Stimulated activated CD8-positive, alpha-beta memory T cell treated with anti-CD3 and anti-CD28 coated beads, Interleukin-12 subunit alpha, Interleukin-12 subunit beta, amount 100 ng/mL, for 1 hour (primary cell): ENCODE measurements at places on chromosomes 13 and 19.

GRCh38 chr13:73335210-73335609 lies 276.4 kb downstream of the KLF5 start:
- DNase-seq: no peak

GRCh38 chr13:30465593-30466357 lies at the start of gene HMGB1:
Gene HMGB1 (minus strand): TSS chr13:30465936. CDS start chr13:30463680, 2,256 bp downstream.
- DNase-seq: peak; percentile 94

DNA sequence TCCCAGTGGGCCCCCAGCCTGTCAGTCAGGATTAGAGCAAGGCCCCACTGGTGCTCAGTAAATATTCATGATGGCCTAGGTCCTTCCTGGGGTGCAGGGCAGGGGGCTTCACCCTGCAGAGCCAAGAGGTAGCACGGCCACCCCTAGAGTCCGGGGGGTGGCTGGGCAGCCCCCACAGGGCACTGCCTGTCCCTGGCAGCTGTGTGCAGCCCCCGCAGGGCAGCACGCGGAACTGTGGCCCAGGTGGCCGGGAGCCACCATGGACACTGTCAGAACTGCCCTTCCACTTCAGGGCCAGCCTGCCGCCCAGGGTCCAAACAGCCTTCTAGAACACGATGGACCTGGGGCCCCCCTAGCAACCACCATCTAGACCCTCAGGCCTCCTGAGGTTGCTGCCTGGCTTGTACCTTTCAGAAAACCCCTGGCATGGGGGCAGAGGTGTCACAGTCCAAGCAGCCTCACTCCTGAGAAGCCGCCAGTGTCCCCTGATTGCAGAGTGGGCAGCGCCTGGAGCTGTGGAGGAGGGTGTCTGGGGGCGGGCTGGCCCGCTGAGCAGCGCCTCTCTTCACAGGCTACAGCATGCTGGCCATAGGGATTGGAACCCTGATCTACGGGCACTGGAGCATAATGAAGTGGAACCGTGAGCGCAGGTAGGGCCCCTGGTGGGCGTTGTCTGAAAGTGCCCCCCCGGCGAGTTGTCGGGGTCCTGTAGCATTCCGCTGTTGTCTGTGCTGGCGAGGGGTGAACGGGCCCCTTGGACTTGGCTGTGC lies 2.9 kb upstream of the YJEFN3 start:
- no peak for DNase-seq

DNA sequence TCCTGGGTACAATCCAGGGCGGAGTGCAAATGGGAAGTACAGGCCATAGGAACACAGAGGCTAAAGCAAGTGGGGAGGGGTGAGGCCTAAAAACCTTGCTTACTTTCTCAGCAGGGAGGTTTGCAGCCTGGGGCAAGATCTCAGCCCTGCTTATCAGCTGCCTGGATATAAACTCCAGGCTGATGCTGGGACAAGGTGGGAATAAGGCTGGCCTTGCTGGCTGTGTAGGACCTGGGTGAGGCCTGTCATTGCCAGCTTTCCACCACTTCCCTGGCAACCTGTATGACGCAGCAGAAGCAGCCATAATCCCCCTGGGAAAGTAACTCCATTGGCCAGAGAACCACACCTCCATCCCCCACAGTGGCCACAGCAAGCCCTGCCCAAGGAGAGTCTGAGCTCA lies 279.1 kb upstream of the ATXN8OS start:
- DNase-seq: no peak

GRCh38 chr13:113821847-113822246 lies 42.0 kb downstream of the GAS6 start:
- DNase-seq: no peak

- no peak for DNase-seq
These were observed 948.3 kb downstream of the SLITRK1 start for GRCh38 chr13:82934000-82934399.

DNA sequence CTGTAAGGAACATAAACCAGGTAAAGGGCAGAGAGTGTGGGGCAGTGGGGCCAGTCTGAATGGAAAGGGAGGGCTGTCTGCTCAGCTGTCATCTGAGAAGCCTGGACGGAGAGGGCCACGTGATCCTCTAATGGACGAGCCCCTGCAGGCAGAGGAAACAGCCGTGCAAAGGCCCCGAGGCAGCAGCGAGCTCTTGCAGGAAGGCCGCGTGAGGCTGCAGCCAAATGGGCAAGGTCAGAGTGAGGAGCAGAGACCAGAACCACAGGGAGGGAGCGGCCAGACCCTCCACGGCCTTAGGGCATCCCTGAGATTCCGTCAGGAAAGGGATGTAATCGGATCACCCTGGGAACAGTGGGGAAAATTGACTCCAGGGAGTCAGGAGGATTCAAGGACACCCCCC lies 4.4 kb downstream of the LILRB4 start:
- DNase-seq: no peak

- DNase-seq: no peak
These were observed 11.2 kb downstream of the CYP4F22 start for GRCh38 chr19:15519433-15519976.

DNA sequence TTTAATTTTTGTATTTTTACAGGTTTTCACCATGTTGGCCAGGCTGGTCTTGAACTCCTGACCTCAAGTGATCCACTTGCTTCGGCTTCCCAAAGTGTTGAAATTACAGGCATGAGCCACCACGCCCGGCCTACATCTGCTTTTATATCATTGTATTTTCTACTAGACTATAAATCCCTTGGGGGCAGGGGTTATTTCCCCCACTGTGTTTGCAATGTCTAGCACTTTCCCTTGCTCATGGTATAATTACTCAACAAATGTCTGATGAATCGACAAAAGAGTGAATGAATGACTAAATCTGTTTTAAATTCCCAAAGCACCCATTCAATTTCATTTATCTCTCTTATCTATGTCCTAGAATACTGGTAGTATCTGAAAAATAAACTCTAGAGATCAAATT lies 244.5 kb upstream of the CSNK1A1L start:
- DNase-seq: no peak

- DNase-seq: no peak
These were observed 586 bp downstream of the MRI1 start for GRCh38 chr19:13764821-13765394.

- DNase-seq: no peak
These were observed 44.8 kb downstream of the SIPA1L3 start for GRCh38 chr19:37951816-37952210.

DNA sequence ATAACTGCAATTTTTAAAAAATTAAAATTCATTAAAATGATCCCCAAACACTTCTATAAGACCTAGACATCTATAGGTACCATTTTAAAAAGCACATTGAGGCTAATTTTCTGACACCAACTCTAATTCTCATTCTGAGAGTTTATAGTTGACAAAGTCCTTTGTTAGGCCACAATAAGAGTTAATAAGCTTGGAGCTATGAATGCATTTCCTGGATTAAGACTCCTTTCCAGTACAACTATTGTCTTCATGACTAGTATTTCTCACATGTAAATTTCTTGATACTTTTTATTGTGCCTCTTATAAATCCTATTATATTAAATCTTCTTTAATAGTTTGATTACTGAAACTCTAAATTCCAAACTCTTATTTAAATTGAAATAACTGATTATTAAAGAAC lies 340.8 kb downstream of the KLF12 start:
- no peak for DNase-seq

DNA sequence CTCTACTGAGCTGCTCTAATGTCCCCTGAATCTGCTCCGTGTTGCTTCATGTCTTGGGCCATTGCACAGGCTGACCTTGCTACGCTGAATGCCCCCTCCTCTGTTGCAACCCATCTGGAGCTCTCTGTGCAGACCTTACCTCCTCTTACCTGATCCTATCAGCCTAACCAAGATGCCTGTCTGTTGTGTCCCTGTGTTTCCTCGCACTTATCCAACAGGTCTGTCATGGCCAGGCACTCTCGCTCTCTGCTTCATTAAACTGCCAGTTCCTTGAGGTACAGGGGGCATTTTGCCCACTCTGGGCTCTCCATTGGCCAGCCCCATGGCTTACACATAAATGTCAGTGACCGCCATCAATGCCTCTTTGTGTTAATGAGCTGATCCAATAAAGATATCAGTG lies 277.7 kb upstream of the TSHZ3 start:
- no peak for DNase-seq

DNA sequence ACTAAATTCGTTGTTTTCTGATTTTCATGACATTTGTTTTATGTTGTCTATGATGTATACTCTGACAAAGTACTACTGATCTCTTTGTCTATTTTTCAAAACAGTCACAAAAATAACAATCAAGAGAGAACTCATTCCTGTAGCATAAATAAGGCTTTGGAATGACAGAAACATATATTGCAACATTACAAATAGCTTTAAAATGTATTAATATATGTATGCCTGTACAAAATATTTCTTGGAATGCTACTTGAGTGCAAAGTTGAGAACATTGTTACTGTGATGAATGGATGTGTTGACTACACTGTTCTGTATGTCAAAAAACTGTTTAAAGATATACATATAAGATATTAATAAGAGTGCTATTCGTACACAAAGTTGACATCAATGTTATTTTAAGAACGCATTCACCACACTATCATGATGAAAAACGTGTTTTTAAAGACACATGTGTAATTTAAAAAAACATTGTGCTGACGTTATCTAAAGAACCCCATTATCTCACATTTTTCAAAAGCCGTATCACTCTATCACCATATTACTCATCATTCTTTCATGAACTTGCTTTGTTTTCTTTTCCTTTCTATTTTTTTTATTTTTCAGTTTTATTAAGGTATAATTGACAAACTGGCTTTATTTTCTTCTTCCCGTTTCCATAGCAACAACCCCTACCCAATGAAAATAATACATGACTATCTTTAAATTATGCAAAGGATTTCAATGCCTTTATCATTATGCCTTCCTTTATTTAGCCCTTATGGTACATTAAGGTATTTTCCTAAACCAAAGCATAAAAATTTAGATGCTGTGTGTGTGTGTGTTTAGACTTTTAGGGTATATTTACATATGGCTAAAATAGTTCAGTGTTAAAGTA lies 918.8 kb downstream of the SLITRK1 start:
- no peak for DNase-seq

DNA sequence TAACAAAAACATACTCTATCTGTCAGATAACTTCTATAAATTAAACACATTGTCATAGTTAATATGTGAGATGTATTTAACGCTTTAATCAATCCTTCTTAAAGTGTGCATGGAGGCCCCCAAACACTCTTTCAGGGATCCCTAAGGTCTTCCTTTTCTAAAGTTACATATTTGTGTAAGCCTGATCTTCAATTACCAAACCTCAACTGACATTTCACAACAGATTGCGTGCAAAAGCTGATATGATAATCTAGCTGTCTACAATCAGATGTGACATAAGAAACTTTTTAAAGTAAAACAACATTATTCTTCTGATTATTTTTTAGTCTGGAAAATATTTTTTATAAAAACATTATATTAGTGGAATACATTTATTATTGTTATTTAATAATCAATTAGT lies 1850.4 kb downstream of the OLFM4 start:
- DNase-seq: no peak

DNA sequence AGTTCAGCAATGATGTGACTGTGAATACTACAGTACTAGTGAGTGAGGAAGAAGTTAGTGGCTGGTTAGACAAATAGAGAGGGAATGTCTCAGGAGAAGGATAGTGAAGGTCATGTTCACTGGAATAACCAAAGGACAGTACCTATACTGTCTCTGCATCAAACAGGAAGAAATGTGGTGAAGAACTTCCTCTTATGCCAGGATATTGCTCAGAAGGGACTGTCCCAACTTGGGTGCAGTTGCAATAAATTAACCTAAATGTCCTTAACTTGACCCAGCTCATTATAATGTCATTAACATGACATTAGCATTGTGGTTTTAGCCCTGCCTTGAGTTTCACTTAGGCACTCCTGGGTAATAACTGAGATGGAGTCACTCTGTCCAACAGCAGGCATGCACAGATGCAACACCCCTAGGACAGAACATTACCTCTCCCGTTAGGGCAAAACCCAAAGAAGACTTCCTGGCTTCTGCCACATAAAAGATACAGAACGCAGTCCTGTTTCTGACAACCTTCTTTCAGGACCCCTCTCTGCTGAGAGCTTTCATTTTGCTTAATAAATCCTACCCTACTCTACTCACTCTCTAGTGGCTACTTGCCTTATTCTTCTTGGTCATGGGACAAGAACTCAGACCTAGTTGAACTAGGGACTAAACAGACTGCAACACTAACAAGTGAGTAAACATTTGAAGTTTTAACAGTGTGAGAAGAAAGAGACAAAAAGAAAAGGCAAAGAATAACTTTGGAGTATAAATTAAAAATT lies 1591.6 kb upstream of the MIR17HG start:
- DNase-seq: no peak

- no peak for DNase-seq
These were observed 17.7 kb upstream of the CSNK1G2 start for GRCh38 chr19:1923319-1923718.

DNA sequence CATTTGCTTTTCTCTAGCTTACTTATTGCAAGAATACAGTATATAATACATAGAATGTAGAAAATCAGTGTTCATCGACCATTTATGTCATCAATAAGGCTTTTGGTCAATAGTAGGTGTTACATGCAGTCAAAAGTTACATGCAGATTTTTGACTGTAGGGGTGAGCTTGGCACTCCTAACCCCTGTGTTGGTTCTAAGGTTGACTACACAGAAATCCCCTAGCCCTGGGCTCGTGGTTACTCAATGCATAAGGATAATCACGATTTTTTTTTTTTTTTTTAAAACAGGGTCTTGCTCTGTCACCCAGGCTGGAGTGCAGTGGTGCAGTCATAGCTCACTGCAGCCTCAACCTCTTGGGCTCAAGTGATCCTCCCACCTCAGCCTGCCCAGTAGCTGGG lies 4.0 kb upstream of the NWD1 start:
- DNase-seq: no peak

DNA sequence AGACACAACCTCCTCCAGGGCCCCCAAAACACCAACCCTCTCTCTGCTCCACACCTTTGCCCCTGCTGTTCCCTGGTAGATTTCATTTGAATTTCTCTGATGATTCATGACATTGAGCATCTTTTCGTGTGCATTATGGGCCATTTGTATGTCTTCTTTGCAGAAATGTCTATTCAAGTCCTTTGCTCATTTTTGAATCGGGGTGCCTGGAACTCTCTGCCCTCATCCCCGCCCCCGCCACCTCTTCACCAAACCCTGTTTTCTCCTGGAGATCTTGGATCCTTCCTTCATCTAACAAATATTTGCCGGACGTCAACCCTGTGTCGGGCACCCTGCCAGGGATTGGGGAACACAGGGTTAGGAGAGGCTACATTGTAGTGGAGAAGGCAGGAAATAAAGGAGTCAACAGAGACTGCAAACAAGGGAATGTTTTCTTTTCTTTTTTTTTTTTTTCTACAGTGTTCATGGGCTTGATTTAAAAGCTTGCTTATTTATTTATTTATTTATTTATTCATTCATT lies 25.5 kb upstream of the SLC1A5 start:
- DNase-seq: no peak

GRCh38 chr13:50387051-50387581 lies 371.9 kb downstream of the KCNRG start:
- DNase-seq: no peak
